Activated naive CD8-positive, alpha-beta T cell treated with anti-CD3 and anti-CD28 coated beads for 36 hours (primary cell): ENCODE measurements at places on chromosomes 5 and 9.

DNA sequence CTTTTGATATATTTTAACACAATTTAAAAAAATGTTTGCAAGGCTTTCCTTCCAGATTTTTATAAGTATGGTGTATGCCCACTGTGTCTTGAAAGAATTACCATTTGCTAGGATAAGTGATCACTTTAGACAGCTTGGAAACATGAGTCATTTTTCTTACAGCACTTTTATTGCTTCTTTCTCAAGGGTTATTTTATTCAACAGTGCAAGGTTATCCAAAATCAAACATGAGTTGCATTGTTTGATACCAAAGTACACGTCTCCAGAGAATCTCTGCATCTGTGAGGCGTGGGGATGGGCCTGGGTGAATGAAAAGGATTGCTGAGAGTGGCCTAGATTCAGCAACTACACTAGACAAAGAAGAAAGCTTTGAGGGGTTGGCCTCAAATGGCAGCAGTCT, 329.6 kb downstream of the ADAMTS6 start:
- no peak for DNase-seq

GRCh38 chr9:88874391-88874790, 116.9 kb upstream of the S1PR3 start:
- no peak for DNase-seq

DNA sequence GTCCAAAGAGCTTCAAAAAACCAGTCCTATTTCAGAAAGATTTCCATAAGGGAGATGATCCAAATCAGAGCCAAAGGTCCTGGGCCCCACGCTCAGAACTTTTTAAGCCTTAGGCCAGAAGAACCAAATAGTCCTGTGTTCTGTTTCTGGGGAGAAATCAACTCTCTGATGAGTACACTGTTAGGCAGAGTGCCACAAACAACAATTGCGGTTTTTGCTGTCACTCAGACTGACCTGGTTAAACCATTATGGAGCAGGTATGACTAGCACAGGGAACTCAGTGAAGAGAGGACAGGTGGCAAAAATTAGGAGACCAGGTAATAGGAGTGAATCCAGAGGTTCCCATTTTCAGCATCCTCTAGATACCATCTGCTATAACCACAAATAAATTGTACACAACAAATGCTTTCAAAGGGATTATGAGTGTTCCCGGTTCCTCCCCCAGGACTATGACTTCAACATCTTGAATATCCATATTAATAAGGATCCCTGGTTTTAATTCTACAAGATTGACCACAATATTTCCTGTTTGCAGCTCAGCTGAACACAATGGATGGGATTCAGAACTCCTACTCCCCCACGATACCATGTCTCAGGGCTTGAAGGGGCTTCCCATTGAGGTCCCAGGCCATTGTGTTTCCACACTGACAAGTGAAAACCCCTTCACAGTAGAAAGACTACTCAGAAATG, 52.1 kb upstream of the FREM1 start:
- DNase-seq = no peak

DNA sequence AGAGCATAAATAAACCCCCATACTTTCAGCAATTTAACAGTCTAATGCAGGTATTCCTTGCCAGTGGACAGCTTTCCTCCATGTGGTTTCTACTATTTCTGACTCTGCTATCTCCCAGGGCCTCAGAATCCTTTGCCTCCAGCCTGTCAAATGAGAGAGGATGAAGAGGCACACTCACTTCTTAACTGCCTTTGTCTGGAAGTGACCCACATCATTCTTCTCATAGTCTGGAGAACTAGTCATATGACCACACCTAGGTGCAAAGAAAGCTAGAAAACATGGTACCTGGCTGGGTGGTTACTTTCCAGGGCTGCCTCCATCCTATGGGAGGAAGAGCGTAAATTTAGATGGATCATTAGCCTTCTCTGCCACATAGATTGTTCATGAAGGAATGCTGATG, 22.5 kb downstream of the PALM2AKAP2 start:
- no peak for DNase-seq

- no peak for DNase-seq
These were observed 20.2 kb downstream of the RECK start for GRCh38 chr9:36056896-36057295.
